MG63 (cell line): ENCODE measurements at places on chromosomes 7 and 10.
A peak's percentile ranks its signal among the peaks of the same experiment; 100 is the strongest.

DNA sequence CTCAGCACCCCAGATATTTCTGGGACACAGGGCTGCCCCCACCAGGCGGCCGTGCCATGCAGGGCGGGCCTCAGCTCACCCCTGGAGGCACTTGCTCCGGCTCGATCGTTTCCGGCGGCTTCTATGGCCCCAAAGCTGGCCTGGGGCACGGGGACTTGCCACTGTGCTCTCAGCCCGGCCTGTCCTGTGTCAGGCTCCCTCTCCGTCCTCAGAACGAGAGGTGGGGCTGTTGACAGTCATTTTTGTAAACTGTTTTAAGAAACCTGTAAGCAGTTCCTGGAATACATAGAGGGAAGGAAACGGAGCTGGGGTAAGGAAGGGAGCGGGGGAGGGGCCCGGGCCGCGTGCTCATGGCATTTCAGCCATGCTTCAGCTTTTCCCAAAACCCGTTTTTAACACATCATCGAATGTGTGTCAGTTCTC lies 30.7 kb upstream of the PRKAR1B start:
- DNase-seq: no peak

DNA sequence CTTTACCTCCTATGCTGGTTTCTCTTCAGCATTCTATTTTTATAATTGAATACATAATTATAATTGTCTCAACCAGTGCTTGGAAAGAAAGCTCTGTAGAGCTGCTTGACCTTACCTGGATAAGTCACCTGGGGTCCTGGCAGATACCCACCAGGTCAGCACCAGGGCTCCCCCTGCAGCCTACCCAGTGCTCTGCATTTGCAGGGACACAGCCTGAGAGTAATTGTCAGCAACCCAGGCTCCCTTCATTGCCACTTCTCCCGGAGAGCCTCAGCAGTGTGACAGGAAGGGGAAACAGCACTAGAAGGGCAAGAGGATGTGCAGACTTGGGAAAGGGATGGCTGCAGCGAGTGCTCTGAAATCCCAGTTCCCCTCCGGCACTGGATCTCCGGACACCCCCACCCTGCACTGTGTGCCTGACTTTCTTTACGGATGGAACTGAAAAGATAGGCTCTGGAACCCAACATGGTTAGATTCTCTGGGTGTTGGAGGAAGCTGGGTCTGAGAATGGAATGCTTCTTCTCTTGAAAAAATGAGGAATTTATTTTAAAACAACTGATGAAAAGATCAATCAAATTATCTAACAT lies 11.4 kb upstream of the PAX4 start:
- DNase-seq: no peak

GRCh38 chr10:17003151-17003550 lies 126.5 kb downstream of the CUBN start:
- no peak for DNase-seq

GRCh38 chr7:44395067-44395466 lies 69.7 kb upstream of the CAMK2B start:
- DNase-seq: no peak

DNA sequence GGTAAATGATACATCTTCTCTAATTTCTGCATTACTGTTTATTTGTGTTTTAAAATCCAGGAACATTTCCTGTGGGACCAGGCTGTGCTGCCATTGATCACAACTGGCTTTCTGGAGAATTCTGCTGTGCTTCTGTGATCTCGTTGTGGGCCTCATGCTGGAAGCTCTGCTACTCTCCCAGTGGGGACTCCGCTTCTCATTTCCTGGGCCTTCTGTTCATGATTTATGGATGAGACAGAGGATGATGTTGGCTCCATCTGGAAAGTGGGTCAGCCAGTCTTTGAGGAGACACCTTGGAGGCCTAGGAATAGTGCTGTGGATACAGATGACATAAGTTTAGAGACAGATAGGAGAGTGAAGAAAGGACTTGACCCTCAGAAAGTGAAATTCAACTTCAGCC lies 15.2 kb upstream of the GPR158 start:
- no peak for DNase-seq

DNA sequence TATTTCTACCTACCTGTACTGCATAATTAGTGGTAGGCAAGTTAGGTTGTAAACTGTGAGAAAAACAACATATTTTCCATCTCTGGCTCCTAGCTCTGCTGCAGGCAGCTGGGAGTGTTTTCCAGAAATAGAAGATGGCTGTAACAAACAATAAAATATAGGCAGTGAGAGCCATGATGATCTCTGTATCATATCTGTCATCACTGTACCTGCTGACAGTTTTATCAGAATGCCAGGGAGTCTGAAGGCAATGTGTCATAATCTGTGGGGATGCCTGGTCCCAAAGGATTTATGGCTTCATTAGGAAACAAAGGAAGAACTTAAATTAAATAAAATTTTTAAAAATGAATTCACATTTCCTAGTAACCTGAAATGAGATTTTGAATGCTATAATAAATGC lies 160.9 kb upstream of the SMIM30 start:
- no peak for DNase-seq

- DNase-seq: no peak
Measured at GRCh38 chr7:16063716-16064675, 357.3 kb downstream of the CRPPA start.

- DNase-seq: no peak
Measured at GRCh38 chr10:14889318-14889717, 10.7 kb downstream of the SUV39H2 start.

GRCh38 chr7:35571611-35572240 lies 123.2 kb downstream of the HERPUD2 start:
- no peak for DNase-seq

DNA sequence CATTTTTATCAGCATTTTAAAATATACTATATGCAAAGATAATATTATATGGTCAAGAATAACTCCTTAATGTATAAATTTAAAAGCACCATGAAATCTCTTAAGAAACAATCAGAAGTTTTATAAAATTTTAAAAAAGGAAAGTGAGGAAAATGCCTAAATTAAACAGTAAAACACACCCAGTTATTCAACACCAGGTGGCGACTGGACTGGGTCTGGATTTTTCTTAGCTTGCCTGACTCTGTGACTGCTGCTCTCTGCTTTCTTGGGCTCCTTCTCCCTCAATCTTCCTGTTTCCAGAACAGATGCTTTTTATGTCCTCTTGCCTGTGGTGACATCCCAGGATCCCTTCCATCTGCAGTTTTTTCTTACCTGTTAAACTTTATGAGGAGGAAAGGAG lies 200.3 kb downstream of the BICC1 start:
- no peak for DNase-seq

DNA sequence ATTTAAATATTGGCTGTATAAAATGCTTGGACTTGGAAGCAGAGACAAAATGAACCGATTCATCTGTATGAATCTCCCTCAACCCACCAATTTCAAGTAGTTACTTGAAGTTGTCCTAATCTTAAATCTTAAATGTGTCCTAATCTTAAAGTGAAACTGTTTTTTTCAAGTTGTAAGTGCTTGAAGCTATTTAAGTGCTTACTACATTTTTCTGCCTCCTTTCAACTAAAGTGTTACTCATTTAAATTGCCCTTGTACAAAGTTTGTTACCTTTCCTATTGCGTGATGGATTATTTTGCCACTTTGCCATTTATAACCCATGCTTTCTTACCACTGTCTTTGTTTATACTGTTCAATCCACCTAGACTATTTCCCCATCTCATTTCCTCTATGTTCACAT lies 2.8 kb downstream of the BCAP29 start:
- no peak for DNase-seq

- no peak for DNase-seq
Measured at GRCh38 chr7:29857654-29858053, 51.3 kb downstream of the WIPF3 start.

DNA sequence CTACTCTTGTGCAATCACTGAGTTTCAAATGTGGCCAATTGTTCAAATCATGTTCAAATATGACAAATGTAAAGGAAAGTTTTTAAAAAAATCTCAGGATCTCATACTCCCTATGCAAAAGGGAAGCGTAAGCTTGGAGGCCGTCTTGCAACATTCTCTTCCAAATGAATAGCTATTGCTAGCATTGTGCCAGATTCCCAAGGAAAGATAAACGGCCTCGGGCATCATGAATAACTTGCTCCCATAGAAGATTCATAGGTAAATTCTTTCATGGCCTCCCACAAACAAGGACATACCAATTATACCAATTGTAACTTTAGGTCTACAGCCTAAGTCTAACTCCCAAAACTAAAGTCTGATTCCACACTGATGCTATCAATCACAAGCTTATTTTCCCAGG lies 416.9 kb downstream of the THSD7A start:
- DNase-seq: no peak

GRCh38 chr7:91835826-91836368 lies 44.6 kb downstream of the MTERF1 start:
- peak; percentile 18 for DNase-seq

DNA sequence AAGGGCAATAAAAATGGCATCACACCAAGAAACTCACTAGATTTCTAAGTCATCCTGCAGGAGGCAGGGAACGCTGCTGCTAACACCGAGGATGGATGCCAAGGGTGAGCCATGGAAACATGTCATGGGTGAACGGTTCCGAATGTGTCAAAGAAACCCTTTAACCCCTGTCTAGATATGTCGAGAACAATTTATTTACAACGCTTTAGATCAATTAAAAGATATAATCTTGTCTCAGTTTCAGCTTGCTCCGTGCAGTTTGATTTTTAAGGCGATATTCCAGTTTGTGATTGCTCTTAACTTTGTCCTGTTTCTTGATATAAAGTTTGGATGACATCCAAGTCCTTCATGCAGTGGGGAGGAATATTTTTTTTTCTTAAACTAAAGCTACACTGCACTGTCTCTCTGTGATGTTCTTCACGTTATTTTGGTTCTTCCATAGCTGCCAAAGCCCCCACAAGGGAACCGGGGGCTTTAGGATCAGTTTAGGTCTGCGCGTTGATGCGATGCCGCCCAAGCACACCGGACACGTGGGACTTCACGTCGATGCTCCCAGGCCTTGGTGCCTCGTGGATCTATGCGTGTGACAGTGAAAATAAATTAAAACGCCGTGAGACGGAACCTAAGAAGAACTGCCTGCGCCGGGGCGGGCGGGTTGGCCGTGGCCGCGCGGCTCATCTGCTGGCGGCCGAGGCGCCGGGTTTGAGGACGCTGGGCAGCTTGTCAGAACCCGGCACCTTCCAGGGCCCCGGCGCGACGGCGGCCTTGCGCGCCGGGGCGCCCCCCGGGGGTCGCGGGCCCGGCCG lies 220.3 kb downstream of the PHTF2 start:
- peak; percentile 81 for DNase-seq

GRCh38 chr10:126654579-126654978 lies 15.9 kb downstream of the C10orf90 start:
- DNase-seq: no peak

GRCh38 chr7:25527665-25528170 lies 299.4 kb upstream of the NPVF start:
- no peak for DNase-seq

DNA sequence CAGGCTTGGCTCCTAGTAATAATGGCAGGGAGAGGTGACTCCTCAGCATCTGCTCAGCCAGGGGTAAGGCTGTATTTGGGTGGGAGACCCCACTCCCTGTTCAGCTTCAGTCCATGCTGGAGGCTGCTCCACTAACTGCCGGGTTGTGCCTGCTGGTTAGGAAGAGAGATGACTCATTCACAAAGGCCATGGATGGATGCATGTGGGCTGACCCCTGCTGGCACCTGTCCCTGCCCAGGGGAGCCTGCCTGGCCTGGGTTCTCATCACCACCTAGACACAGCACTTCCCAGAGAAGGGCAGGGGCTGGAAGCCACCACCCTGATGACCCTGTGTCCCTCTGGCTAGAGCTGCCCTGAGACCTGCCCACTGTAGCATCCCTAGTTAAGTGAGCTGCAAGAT lies 59.0 kb downstream of the VSTM4 start:
- peak; percentile 67 for DNase-seq

DNA sequence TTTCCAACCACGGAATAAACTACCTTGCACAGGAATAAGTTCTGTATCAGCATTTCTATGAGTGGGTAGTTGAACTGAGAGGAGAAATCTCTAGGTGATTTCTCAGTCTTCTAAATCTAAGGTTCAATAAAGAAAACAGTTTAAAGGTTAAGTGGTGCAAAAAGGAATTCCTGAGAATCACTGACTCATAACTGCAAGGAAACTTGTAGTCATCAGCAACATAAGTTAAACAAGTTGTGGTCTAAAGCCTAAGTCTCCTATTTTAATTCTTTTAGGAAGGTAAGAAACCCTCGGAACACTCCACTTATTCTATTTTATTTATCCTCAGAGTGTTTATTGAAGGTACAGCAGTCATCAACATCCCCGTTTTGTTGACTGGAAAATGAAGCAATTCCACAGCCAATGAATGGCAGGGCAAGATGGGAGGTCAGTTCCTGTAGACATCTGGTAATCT lies 92.4 kb upstream of the PIK3CG start:
- DNase-seq: no peak

GRCh38 chr10:99329554-99330346 lies 594 bp downstream of the CNNM1 start:
- peak; percentile 10 for DNase-seq

GRCh38 chr7:128921866-128922440 lies 11.4 kb upstream of the KCP start:
- no peak for DNase-seq

GRCh38 chr10:18044976-18045720 lies 93.4 kb downstream of the SLC39A12 start:
- no peak for DNase-seq

- DNase-seq: no peak
Measured at GRCh38 chr10:69407621-69408301, 9.0 kb downstream of the TACR2 start.

- no peak for DNase-seq
Measured at GRCh38 chr7:121279060-121279620, 49.7 kb upstream of the WNT16 start.

DNA sequence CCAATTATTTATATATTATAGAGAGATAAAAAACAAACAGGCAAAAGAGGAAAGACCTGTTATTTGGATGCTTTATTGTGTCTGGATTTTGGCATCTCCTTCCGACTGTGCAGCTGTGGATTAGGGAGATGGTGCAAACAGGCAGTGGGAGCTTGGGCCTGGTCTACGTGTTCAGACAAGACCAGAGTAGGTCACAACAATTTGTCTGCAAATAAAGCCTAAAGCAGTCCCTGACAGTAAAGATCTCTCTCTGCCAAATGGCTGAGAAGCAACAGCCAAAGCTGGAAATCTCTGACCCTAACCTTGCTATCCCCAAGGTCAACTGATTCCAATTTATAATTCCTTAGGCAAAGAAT lies 82.0 kb downstream of the ABLIM1 start:
- DNase-seq: no peak

DNA sequence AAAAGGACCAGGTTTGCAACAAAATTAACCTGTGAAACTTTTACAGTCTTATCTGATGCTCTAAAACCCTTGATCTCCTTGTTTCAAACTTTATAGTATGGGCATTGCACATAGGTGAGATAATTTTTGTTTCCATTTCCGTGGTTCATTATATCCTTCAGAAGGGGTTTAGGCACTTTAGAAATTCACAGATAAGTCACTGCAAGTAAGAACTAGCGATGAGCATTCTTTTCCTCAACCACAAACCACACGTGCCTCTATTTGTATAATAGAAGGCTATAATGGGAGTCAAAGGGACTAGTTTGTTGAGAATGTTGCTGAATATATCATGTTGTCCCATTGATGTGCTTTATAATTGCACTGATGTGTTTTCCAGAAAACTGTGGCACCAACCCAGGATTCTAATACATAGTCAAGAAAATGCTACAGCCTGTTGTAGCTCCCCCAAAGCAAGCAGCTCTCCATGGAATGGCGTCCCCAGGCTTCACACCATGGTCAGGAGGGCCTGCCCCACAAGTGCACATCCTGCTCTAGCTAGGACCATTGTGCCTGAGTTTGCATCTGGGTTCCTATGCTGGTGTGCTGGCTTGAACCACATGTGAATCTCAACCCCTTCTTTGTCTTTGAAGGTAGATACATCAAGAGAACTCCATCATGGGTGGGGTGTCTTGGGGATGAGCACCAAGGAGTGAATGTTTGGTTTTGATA lies 14.0 kb upstream of the ATXN7L1 start:
- no peak for DNase-seq

- DNase-seq: peak; percentile 46
Measured at GRCh38 chr7:31935124-31936054, 134.8 kb downstream of the PDE1C start.
